ENCODE measurements at places on chromosomes 2 and 18. TPM values are rescaled to one million over a fixed set of nuclear protein-coding genes. Genes with fewer than 3 reads are reported as not detected.

HOXD9 gene
- total RNA-seq, result not detected

CCDC85A gene
- total RNA-seq, result not detected

DES gene
- not detected for total RNA-seq

UPP2 gene
- not detected for total RNA-seq

TMEM198 gene
- total RNA-seq, result 2.6 TPM

KCNE4 gene
- not detected for total RNA-seq

RRM2 gene
- total RNA-seq, result 528 TPM

DUSP2 gene
- 539 TPM for total RNA-seq

DNA sequence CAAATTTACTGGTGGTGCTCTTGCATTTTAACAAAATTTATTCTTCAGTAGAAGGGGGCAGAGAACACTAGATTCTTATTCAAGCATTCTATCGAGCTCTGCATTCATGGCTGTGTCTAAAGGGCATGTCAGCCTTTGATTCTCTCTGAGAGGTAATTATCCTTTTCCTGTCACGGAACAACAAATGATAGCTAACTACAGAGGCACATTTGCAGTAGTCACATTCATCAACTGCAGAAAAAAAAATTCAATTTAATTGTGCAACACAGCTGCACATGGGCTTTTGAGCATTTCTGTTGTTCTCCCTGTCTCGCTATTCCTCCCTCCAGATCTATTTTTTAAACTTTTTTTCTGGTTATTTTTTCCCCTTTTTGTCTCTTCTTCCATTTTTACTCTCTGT, 13.0 kb upstream of the DLX1 start:
- DNase-seq, result no peak

GRCh38 chr2:203909974-203910373, 26.6 kb upstream of the ICOS start:
- no peak for DNase-seq

DNA sequence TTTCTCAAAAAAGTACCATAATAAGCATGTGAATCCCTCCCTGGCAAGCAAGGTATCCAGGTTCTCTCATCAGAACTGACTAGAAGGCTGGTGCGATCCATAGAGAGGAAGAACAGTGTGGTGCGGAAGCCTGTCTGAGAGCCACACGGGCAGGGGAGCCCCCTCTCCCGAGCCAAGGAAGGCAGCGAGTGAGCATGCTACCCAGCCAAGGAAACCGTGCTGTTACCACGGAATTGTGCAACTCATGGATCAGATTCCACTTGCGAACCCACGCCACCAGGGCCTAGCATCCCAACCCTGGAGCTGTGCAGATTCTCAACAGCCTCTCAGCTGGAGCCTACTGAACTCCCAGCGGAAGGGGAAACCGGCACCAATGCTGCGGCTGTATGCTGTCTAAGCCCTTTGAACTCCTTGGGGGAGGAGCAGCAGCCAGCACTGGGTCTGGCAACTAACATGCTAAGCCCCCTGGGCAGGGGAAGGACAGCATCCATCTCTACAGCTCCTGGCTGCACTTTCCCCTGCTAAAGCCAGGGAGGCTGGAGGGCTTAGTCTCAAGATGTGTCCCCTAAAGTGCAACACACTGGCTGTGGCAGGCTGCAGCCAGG, 823.1 kb downstream of the EPHA4 start:
- no peak for DNase-seq

GRCh38 chr18:35592298-35592697, 10.8 kb downstream of the GALNT1 start:
- peak; percentile 18 for DNase-seq

DNA sequence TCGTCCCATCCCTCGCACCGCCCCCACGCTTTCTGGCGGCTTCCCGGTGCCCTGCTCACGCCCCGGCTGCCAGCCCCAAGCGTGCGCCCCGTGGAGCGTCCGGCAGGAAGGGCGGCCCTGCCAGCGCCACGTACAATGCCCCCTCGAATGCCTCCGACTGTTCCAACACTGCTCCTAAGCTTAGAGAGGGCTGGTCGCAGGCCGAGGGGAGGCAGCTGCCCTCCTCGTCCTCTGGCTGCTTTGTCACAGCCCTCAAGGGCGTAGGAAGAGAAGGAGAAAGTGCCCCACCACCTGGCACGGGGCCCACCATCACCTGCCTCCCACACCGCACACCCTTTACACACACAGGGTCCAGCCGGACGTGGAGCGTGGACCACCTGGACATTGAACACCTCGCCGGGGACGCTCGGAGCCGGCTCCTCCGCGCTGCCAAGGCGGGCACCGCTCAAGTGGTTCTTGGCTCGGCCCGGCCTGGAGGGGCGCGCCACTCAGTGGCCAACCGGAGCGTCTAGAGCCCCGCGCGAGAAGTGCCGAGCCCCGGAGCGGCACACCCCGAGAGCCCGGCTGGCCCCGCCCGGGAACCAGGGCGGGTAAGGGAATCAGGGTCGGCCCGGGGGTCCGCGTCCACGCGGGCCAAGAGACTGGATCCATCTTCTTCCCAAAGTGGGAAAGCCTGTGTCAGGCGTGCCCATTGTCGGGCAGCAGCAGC, 830 bp downstream of the DNER start:
- DNase-seq, result peak; percentile 12

- no peak for DNase-seq
Measured at GRCh38 chr2:39640107-39640506, 25.6 kb upstream of the TMEM178A start.

- DNase-seq, result peak; percentile 29
Measured at GRCh38 chr2:206642075-206643025, at the start of gene FAM237A. Gene FAM237A, plus strand, starts transcription at chr2:206642487. Its CDS starts 1,750 bp downstream, at chr2:206644237.

DNA sequence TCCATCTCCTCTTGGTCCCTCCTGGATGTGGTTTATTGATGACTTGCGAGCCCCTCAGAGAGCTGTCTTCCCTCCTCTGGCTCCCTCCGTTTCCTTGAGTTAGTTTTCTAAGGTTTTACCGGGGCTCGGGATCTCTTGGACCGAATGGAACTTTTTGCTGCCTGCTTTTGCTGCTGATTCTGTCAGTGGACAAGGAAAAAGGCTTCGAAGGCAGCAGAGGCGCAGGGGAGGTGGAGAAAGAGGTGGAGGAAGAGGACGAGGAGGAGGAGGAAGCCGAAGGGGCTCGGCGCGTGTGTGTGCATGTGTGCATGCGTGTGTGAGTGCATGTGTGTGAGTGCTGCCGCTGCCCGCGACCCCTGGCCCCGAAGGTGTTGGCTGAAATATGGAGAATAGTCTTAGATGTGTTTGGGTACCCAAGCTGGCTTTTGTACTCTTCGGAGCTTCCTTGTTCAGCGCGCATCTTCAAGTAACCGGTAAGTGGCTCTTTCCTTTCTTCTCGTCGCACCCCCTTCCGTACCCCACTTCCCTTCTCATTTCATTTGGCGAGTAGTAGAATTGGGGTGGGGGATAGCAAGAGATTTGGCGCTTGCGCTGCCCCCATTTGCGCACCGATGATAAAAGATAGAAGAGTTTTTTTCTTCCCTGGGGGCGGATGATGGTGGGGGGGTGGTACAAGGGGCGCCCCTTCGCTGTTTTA, 557 bp downstream of the DCC start:
- DNase-seq, result no peak

GRCh38 chr18:68735483-68736343, 20.8 kb upstream of the TMX3 start:
- no peak for DNase-seq

DNA sequence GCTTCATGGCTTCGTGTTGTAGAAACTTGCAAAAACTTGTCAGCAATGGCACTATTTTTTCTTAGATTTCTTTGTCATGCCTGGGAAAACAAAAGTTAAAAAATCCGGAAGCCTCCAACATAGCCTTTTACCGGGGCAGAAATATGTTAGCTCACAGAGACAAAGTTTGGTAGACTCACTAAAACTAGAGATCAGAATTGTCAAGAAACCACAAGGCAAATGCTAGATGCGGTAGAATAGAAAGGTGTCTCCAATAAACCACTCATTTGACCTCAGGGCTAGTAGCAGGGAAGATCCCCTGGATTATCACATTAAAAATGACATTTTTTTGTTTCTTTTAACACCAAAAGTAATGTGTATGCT, 405 bp downstream of the CASP10 start:
- no peak for DNase-seq

DNA sequence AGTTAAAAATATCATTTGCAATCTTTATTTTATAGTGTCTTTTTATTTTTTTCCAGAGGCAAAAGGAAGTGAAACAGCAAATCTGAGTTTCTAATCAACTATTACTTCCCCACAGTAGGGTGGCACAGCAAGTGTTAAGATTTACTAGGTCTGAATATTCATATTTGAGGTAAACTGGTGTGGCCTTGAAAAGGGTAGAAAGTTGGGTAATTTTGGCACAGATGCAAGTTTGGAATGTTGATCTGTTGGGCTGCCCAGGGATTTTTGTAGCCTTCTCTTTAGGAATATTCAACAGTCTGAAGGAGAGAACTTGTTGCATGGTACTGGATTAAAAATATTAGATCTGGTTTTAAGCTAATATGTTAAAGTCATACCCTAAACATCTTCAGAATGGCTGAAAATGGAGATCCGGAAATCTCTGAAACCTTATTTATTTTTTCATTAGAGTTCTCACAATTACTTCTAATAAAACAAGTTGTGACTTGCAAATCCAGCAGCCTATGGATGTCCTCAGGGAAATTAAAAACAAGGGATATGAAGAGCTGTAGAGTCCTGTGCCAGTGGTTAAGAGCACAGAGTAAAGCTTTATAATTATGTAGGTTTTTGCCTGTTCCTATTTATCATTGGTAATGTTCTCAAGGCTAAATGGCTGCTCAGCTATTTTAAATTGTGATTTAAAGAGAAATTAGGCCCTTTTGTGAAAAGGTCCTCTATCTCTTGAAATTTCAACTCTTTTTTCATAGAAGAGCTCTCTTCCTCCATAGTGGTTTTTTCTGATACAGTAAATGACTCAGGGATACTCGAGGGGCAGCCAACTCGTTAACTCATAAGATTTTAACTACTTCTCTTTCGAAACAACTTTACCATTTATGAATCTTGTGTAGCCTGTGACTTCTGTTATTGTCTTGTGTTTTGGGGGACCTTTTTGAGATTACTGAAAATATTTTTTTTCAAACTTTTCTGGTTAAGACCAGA, 11.0 kb downstream of the TANK start:
- no peak for DNase-seq

GRCh38 chr2:71865391-71865965, 282.2 kb downstream of the CYP26B1 start:
- no peak for DNase-seq

- no peak for DNase-seq
Measured at GRCh38 chr2:50957896-50958295, 74.0 kb downstream of the NRXN1 start.

GRCh38 chr2:11393711-11394236, 49.3 kb upstream of the ROCK2 start:
- DNase-seq, result no peak

- DNase-seq, result no peak
Measured at GRCh38 chr2:86610871-86611270, 12.8 kb downstream of the RNF103 start.
